Heart left ventricle (tissue), 16 donors: ENCODE measurements at places on chromosomes 11 and 22.

- no peak for DNase-seq
These were observed 1.3 kb downstream of the PATE2 start for GRCh38 chr11:125777309-125777708.

- no peak for DNase-seq
These were observed 4.3 kb downstream of the CYB561A3 start for GRCh38 chr11:61357233-61357893.

DNA sequence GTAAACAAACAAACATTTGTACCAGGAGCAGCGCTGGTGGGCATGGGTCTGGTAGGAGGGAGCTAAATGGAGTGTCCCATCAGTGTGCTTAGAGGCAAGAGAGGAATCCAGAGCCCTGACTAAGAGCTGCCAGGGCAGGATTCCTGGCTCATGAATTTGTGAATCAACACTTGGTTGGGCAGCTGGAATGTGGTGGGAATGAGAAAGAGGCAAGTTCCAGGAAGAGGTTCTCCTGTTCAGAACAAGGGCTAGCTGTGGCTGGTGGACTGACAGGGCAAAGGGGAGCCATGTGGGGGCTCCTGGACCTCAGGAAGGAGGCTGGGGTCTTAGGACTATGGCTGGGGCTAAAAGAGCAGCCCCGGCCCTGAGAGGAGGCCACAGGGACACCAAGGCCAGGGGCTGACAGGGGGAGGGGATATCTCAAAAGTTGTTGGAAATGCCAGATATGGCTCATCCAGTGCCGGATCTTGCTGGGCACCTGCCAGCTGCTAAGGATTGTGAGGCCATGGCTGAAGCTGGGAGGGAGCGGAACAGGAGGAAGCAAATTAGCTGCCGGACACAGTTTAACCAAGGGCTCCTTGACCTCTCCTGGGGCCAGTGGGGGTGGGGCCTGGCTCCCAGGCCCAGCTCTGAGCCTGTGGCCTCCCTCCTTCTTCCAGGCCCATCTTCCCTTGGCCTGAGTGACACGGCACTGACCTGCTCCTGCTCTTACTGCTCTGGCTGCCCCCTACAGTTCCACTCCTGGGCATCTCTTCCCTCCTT is 14.6 kb upstream of the P2RY6 start:
- DNase-seq, result no peak

DNA sequence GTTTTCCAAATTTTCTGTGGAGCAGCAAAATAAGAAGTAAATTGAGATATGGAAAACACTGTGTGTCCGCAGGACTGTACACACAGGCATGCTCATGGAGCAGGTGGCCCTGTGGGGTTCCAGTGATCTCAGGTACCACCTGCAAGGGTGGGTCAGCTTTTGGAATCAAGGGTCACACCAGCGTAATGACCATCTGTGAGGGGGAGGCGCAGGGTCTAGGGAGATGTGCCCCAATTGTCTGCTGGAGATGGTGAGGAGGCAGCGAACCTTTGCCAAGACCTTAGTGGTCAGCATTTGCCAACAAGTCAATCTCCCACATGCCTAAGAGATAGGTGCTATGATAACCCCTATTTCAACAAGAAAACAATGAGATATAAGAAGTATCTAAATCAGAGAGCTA is 49.4 kb downstream of the SHANK2 start:
- DNase-seq, result no peak

GRCh38 chr11:110243791-110244190 is 52.6 kb downstream of the RDX start:
- no peak for DNase-seq

GRCh38 chr11:76086743-76087635 is 119.3 kb downstream of the WNT11 start:
- no peak for DNase-seq

GRCh38 chr22:42892156-42892555 is 35.1 kb upstream of the ARFGAP3 start:
- DNase-seq, result no peak

DNA sequence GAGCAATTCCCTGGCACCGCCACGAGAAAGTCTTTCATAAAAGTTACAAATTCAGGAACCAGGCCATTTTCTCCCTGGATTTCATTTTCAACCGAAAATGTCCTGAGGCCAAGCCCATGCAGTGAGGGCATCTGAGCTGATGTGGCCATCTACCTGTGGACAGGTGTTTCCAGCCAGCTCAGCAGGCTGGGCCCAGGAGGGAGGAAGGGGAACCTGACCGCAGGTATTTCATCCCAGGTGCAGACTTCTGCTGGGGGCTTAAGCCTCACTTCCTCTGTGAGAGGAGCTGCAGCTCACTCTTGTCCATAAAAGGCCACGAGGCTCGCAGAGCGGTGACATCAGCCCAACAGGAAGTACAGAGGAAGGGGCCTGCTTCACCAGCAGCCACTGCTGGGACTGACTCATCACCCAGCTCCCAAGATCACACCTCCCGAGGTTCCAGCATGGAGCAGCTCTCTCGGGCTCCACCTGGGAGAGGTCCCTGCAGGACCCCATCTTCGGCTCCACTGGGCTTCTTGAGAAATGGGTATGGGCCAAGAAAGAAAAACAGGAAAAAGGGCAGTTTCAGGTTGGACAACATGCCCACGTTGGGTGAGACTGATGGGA is 56.4 kb downstream of the MYH9 start:
- DNase-seq, result peak; percentile 87

- no peak for DNase-seq
These were observed 91.8 kb upstream of the CD44 start for GRCh38 chr11:35047179-35047578.

DNA sequence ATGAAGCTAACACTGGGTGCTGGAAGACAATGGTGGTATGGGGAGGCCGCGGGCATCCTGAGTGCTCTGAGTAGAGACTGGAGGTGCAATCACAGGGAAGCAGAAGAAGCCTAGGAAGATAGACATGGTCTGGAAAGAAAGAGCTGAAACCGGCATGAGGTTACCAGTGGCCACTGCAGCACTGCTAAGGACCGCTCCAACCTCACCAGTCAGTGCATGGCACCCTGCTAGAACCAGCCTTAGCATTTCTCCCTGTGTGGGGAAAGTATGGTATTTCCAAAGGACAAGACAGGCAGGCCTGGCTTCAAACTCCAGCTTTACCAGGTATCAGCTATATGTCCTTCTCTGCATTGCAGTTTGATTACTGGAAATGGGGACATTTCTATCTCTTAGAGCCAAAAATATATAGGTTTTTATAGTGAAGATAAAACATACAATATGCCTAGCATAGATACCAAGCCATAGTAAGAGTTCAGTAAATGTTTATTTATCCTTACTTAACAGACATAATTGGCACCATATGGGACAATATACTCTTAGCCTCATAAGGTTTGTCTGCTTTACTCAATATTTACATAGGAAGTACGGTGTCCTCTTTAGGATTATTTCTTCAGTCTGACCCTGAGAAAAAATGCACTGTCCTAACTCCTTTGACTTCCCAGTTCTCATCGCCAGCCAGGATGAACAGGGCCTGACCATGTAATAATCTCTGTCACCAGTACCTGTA is 231.1 kb downstream of the TENM4 start:
- no peak for DNase-seq

DNA sequence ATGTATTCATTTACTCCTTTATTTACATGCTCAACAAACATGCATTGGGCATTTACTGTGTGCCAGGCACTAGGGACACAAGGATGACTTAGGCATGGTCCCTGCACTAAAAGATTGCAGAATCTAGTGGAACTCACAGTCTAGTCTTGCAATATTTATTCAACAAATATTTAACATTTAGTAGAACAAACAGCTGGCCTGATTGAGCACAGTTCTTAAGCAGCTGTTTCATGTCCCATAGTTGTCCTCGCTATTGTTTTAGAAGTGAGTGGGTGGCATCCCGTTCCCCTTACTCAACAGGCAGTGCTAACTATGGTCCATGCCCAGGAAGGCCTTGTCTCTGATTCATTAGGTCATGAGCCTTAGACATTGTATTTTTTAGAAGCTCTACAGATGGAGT is 459.9 kb upstream of the CADM1 start:
- no peak for DNase-seq

DNA sequence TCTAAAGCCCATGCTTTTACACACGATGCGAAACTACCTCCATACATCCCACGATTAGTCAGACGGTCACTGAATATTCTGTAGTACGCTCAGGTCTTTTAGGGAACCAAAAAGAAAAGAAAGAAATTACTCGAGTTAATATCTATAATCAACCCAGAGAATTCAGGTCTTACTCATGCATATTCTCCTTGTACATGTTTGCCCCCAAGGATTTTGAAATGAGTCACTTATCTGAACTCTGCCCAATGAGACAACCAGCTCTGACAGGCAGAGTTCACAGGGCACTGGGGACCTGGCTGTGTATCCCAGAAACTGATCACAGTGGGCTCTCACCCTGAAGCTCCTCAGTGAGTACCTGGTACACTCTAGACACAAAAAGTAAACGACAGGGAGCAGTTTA is 29.2 kb downstream of the RASSF10 start:
- DNase-seq, result no peak

DNA sequence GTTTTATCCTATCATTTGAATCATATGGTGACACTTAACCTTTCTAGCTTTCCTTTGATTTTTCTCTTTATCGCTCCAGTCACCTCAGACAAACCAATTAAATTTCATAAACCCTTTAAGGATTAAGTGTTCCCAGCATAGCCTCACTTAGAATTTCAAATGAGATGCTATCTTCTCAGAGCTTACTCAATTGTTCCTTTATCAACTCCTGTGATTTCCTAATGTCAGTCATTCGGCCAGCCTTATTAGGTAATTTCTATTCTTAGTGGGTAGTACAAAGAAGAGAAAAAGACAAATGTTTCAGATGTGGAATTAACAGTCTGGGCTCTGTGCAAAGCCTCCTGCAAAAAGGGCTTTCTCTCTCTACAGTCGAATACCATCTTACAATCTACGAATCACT is 77.1 kb upstream of the CCDC90B start:
- DNase-seq, result no peak

- DNase-seq, result no peak
These were observed 47.2 kb downstream of the EIF3M start for GRCh38 chr11:32630844-32631243.

- DNase-seq, result no peak
These were observed 40.8 kb downstream of the PDHX start for GRCh38 chr11:34957206-34957605.

DNA sequence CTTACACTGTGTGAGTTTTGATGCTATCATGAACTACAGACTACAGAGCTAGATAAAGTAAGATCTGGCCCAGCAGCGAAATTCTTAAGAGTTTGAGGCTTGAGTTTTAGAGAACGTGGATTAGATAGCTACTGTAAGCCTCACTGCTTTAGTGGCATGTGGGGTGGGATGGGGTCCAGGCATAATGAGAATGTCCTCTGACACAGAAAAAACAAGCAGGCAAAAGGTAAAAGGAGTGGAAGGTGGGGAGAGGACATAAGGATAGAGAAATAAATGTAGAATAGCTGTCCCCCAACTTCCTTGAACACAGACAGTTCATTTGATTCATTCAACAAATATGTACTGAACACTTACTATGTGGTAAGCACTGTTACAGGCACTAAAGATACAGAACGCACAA is 324.5 kb upstream of the PITPNB start:
- no peak for DNase-seq

DNA sequence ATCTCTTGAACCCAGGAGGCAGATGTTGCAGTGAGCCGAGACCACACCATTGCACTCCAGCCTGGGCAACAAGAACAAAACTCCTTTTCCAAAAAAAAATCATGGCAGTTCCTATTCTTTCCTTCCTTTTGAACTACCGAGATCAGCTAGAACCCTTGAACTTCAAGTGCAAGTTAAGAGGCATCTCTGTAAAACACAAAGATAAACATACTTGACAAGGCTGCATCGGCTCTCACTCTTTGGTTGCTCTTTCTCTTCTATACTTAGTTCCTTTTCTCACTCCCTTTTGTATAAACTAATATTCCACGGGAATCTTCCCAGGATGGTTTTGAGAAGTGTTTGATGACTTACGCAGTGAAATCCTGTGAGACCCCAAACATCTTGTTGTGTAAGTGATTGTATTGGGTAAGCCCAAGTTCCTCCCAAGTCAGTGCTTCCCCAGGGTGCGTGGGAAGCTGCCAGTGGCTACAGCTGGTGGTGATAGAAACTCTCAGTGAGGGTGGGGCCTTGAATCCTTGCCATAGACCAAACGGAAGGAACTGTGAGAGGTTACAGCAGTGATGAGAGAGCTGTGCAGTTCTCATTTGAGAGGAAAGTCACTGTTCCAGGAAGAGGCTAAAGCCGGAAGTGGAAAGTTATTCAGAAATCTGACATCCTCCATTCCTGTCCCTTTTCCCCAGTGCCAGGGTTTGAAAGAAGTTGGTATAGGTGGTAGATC is 24.1 kb upstream of the CDC42EP2 start:
- peak; percentile 95 for DNase-seq

- no peak for DNase-seq
These were observed 11.9 kb downstream of the POLD3 start for GRCh38 chr11:74604311-74604710.

DNA sequence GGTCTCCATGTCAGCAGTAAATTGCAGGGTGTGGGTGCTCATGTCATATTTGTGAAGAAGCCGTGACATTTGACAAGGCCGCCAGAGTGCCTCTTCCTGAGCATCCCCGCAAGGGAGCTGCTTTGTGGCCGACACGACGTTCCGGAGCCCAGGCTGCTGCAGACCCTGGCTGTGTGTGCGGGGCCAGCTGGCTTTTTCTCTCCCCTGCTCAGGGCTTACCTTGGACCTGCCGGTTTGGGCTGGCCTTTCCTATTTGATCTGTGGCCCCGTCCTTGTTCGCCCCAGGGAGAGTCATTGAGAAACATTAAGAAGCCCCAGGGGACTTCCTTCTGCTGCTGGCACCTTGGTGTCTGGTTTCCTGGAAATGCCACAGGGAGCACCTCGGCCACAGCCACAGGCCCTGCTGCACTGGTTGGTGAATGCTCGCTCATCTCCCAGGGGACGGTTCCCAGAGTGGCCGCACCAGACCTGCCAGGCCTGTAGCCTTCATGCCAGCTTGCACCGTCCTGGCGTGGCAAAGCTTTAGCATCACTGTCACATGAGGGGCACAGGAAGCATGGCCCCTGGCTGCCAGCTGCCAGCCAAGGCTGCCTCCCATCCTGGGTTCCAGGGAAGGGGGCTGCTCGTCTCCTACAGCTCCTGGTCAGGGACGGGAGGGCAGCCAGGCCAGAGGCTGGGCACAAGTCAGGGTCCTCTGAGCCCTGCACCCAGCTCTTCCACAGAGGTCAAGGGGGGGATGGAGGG is 5.4 kb downstream of the GRK2 start:
- DNase-seq, result peak; percentile 37

DNA sequence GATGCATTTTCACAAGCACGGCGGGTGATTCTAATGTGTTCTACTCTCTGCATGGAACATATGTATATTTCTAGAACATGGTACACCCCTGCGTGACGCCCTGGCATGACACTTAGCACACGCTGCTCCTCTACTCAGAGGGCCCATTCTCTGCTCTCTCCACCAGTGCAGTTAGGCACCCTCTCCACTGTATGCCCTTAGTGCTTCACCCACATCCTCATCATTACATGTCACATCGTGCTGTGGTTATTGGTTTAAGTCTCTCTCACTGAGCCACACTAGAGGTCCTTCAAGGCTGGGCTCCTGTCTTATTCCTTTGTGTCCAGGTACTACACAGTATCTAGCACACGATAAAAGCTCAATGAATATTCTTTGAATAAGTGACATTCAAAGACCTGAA is 16.7 kb downstream of the TMPRSS13 start:
- no peak for DNase-seq

GRCh38 chr11:76206077-76206326 is 300 bp downstream of the WNT11 start:
- DNase-seq, result no peak

- DNase-seq, result no peak
These were observed 5.1 kb downstream of the ABCC8 start for GRCh38 chr11:17471501-17471900.

GRCh38 chr11:132962041-132962440 is 570.3 kb downstream of the OPCML start:
- no peak for DNase-seq

GRCh38 chr22:43150731-43151206 is 590 bp upstream of the TSPO start:
- no peak for DNase-seq
